ENCODE measurements at places on chromosomes 2 and 18.

- no peak for DNase-seq
These were observed 208.4 kb upstream of the ZNF521 start for GRCh38 chr18:25560369-25560768.

GRCh38 chr2:235573331-235574221, 79.7 kb downstream of the AGAP1 start:
- no peak for DNase-seq

- DNase-seq, result no peak
These were observed 13.0 kb upstream of the KLF11 start for GRCh38 chr2:10030311-10030736.

- no peak for DNase-seq
These were observed 602 bp upstream of the VWC2L start for GRCh38 chr2:214410128-214410775.

DNA sequence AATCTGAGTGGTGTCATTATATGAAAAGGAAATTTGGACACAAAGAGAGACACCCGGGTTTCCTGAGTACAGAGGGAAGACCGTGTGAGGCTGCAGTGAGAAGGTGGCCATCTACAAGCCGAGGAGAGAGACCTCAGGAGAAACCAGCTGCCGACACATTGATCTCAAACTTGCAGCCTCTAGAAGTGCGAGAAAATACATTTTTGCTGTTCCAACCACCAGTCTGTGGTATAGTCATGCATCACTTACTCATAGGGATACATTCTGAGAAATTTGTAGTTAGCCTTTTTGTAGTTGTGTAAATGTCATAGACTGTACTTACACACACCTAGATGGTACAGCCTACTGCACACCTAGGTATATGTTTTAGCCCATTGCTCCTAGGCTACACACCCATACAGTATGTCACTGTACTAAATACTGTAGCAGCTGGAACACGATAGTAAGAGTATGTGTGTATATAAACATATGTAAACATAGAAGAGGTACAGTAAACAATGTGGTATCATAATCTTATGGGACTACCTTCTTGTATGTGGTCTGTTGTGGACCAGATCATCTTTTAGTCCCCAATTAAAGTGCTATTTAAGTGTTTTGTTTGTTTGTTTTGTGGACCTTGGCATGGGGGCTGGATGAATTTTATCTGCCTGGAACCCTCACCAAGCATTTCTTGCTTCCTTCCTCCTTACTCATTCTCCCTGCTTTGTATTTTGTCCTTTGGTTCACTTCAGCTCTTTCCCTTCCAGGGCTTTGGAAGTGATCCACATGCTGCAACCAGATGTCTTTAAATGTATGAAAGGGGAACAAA, 38.3 kb upstream of the SESTD1 start:
- DNase-seq, result no peak

GRCh38 chr18:49490246-49490762, 3.3 kb upstream of the C18orf32 start:
- DNase-seq, result no peak

DNA sequence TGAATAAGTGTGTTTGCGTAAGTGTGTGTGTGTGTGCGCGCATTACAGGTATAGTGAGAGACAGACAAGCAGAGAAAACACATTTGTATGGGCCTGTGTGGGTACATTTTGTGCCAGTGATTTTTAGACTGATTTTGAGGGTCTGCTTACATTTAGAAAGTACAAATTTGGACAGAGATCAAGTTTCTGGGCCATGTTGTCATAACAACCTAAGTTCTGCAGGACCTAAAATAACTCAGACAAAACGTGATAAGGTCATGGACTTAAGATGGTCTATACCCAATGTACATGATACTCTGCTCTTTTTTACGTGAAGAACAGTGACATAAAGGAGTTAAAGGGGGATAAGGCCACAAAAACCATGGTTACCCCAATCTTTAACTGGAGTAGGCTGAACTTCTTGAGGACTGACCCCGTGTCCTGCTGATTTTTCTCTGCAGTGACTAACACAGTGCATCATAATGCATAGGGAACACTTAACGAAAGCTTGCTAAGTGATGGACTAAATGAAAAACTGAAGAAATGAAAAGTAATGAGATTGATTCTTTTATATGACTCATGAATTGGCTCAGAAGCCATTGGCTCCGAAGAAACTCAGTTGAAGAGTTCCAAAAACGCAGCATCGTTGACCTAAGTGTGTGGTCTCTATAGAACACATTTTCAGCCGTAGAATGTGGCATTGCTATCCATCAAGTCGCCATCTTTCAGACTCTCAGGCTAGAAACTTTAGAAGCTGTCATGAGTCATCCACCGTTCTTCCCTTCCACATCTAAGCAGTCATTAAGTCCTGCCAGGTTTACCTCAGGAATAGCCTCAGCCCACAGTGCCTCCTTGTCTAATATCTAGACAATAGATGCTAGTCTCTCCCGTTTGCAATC, 61.6 kb upstream of the NCOA1 start:
- DNase-seq, result no peak

GRCh38 chr2:23381084-23381483, 3.9 kb upstream of the KLHL29 start:
- no peak for DNase-seq

DNA sequence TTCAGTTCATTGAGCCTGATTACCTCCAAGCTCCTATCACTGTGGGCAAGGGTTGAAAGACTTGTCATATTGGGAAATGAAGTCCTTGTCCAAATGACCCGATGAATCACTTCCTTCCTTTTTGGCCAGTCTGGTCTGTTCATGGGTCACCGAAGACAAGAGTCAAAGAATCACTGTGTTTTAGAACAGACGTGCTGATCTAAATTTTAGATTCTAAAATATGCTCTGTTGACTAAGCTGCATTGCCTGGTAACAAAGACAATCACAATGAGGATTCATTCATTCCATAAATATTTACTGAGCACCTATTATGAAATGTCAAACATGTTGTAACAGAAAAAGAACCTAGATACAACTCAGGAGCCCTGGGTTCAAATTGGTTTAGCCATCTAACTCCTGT, 99.4 kb upstream of the RND3 start:
- no peak for DNase-seq

- no peak for DNase-seq
These were observed 483.6 kb downstream of the EPHA4 start for GRCh38 chr2:221088506-221088905.

- DNase-seq, result no peak
These were observed 96.2 kb downstream of the BARD1 start for GRCh38 chr2:214713080-214713830.

GRCh38 chr18:70417847-70418246, 129.0 kb downstream of the SOCS6 start:
- no peak for DNase-seq

- no peak for DNase-seq
These were observed 67.7 kb upstream of the L3MBTL4 start for GRCh38 chr18:6482198-6482977.

GRCh38 chr2:37389989-37390765, 45.7 kb downstream of the QPCT start:
- DNase-seq, result no peak

DNA sequence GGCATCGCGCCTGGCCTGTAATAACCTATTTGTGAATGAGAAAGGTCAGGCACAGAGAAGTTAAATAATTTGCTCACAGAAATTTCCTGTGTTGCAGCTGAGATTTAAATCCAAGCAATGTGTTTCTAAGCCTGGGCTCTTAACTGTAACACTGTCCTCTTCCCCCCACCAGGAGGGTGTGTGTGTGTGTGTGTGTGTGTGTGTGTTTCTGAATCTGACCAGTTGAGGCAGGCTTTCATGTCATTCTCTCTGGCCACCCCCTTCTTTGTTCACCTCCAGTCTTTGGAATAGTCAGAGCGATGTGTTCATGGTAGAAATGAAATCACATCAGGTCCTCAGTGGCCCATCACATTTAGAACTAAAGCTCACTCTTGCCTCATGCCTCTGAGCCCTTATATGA, 81.2 kb downstream of the NEDD4L start:
- no peak for DNase-seq

- no peak for DNase-seq
These were observed 784.1 kb upstream of the CDH7 start for GRCh38 chr18:64966667-64967066.

- DNase-seq, result no peak
These were observed 117.1 kb downstream of the KLHL29 start for GRCh38 chr2:23502096-23502495.

DNA sequence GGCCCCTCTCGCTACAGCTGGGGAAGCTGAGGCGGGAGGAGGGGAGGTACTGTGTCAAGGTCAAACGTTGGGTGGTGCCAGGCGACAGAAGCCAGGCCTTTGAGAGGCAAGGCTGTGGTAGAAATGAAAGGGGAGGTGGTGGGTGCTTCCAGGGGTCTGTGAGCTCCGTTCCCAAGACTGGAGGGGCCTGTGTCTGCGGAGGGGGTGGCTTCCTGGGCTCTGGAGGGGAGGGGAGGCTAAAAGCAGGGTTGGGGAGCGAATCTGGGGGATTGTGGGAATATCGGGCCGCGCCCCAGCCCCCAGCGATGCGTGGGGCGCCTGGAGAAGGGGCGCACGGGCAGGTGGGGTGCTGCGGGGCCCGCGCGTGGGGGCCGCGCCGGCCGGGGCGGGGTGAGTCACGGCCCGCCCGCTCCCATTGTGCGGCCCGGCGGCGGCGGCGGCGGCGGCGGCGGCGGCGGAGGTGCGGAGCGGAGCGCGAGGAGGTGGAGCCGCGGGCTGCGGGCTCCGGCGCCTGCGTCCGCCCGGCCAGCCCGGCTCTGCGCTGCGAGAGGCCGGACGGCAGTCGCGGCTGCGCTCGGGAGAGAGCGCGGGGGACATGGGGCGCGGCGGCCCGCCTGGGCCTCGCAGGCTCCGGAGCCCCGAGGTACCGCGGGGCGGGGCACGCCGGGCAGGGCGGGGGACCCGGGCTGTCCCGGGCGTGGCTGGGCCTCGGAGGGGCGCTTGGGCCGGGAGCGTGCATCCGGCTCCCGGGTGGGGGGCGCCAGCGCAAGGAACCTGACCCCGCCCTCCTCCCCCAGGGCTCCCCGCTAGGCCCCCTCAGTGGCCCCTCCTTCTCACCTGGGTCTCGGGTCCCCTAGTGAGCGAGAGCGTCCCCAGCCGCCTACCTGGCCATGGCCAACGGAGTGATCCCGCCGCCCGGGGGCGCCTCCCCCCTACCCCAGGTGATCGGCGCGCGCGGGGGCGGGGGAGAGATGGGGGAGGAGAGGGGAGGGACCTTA, at the start of gene SLC4A3:
TSS of gene SLC4A3 (plus strand) at position 528 of the 998 bp plus-strand sequence. CDS start at position 891, 363 bp downstream.
- no peak for DNase-seq

DNA sequence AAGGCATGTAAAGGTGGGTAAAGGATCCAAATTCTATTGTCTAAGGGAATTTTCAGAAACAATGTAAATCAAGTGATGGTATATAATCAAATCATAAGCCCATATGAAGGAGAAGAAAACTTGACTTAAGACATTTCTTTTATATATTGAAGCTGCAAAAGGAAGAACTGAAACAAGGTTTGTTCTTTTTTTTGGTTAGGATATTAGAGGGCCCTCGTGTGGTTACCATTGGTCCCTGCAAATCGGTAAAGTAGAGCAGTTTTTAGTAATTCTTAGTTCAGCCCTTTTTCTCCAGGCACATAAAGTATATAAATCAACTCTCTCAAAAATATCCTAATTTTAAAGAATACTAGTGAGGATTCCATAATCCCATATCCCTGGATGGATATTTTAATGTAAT, 105.6 kb upstream of the STK17B start:
- DNase-seq, result no peak

GRCh38 chr18:75139226-75139911, 69.6 kb downstream of the PTGR3 start:
- no peak for DNase-seq

DNA sequence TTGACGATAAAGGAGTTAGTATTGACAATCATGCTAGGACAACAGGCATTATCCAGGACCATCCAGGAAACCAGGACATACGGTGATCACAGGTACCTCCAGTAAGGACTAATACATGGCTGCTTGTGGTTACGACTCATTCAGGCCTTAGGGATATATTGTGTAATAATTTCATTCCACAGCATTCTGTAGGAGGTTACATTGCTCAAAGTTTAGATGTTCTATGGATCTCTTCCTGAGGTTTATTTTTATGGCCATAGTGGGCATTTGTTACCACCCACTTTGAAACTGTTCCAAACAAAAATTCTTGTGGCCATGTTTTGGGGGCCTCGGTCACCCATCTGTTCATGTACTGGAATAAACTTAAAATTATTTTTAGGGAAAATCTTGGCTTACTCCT, 431.6 kb downstream of the METTL4 start:
- no peak for DNase-seq

GRCh38 chr2:203648273-203648672, 58.2 kb upstream of the CD28 start:
- no peak for DNase-seq

- no peak for DNase-seq
These were observed 217.5 kb downstream of the NCK2 start for GRCh38 chr2:105962221-105962620.

GRCh38 chr2:65231892-65232477, 4.4 kb downstream of the ACTR2 start:
- no peak for DNase-seq

DNA sequence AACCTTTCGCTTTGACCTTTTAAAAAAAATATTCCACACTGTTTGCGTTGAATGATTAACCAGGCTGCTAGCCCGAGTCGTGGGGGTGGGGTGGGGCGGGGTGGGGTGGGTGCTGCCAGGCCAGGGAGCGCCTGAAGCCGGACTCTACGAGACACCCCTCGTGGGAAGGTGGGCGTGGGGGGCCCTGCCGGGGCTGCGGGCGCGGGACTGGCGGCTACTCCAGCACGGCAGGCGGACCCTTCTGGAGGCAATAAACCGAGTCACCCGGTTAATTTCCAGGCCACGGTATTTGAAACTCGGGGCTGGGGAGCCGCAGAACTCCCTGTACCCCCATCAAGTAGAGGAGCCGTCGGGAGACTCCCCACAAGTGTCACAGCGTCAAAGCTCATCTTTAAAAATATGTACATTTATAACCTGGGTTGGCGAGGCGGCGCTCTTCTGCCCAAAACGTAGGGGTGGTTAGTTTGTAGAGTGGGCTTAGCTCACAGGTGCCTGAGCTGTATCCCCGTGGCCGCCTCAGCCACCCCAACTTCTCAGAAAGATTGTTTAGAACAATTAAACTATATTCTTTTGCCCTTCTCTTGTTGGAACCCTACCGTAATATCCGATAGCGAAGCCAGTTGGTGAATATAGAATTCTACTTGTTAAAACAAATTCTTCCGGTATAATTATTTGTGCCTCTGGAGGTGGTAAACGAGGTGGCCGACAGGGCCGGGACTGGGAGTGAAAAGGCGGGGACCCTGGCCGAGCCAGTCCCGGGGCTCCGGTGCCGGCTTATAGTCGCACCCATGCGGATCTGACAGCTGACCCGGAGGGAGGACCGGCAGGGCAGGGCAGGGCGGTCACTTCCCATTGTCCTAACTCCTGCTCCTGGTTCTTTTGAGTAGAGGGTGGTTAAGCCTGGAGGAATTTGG, 1.4 kb downstream of the B3GNT2 start:
- no peak for DNase-seq
